Smooth muscle cell of the pulmonary artery (primary cell): ENCODE measurements at places on chromosomes 12 and 14. TPM values are rescaled to one million over a fixed set of nuclear protein-coding genes. Genes with fewer than 3 reads are reported as not detected.

Gene HHIPL1
- 15.0 and 24.1 TPM in 2 replicates for total RNA-seq

Gene RILPL2
- total RNA-seq, result 4.6 and 7.9 TPM in 2 replicates

Gene RPL10L
- not detected in 2 replicates for total RNA-seq

Gene NT5DC3
- total RNA-seq, result 8.3 and 12.8 TPM in 2 replicates

Gene AKT1
- 239 and 285 TPM in 2 replicates for total RNA-seq

Gene CLEC1B
- not detected in 2 replicates for total RNA-seq

Gene KRT75
- not detected in 2 replicates for total RNA-seq

Gene GLT1D1
- total RNA-seq, result under 0.01 TPM in 1 of 2 replicates, not detected in the other

Gene ARMH4
- total RNA-seq, result 9.1 and 9.6 TPM in 2 replicates

Gene SERPINA4
- total RNA-seq, result not detected in 2 replicates

Gene PNN
- 11.5 and 13.5 TPM in 2 replicates for total RNA-seq

Gene SMIM41
- total RNA-seq, result 0.07 and 0.10 TPM in 2 replicates

Gene RPS6KA5
- 1.4 and 1.6 TPM in 2 replicates for total RNA-seq

Gene PTPN21
- 16.4 and 16.6 TPM in 2 replicates for total RNA-seq

Gene CLEC4D
- total RNA-seq, result not detected in 2 replicates

Gene SCN8A
- total RNA-seq, result 19.2 and 33.1 TPM in 2 replicates

Gene RNASE7
- not detected in 2 replicates for total RNA-seq

Gene IGF1
- 0.39 TPM in 1 of 2 replicates, not detected in the other for total RNA-seq

Gene PAN2
- total RNA-seq, result 27.6 and 30.9 TPM in 2 replicates

Gene ADGRD1
- 1.4 and 3.1 TPM in 2 replicates for total RNA-seq

Gene JAG2
- total RNA-seq, result 1.3 and 4.0 TPM in 2 replicates

Gene ZCCHC8
- total RNA-seq, result 11.6 and 11.9 TPM in 2 replicates

Gene SMARCC2
- total RNA-seq, result 55.4 and 57.7 TPM in 2 replicates

Gene RGS6
- not detected in 2 replicates for total RNA-seq

Gene OR6C76
- not detected in 2 replicates for total RNA-seq

Gene DPY19L2
- 3.8 and 5.2 TPM in 2 replicates for total RNA-seq

Gene LTBP2
- 517 and 605 TPM in 2 replicates for total RNA-seq

Gene CLEC2D
- total RNA-seq, result 1.4 and 1.8 TPM in 2 replicates

Gene FLVCR2
- 0.69 and 3.1 TPM in 2 replicates for total RNA-seq

Gene CLEC7A
- total RNA-seq, result not detected in 2 replicates

Gene CMA1
- total RNA-seq, result not detected in 2 replicates

Gene AKAP5
- 0.20 and 0.56 TPM in 2 replicates for total RNA-seq

Gene APOF
- not detected in 2 replicates for total RNA-seq

Gene HAL
- total RNA-seq, result 1.2 TPM in 1 of 2 replicates, not detected in the other

Gene SPTB
- 0.13 TPM in 1 of 2 replicates, not detected in the other for total RNA-seq

Gene PCBP2
- 410 and 411 TPM in 2 replicates for total RNA-seq

Gene IKBIP
- 69.8 and 69.9 TPM in 2 replicates for total RNA-seq

Gene GDF3
- total RNA-seq, result not detected in 2 replicates

Gene KRT8
- total RNA-seq, result 9.3 and 32.5 TPM in 2 replicates

Gene GDF11
- 12.2 and 15.3 TPM in 2 replicates for total RNA-seq

Gene TSPAN11
- total RNA-seq, result 0.07 and 0.13 TPM in 2 replicates

Gene RFLNA
- total RNA-seq, result 5.7 and 14.8 TPM in 2 replicates

Gene CKB
- total RNA-seq, result 16.1 and 27.5 TPM in 2 replicates

Gene ACYP1
- total RNA-seq, result 4.7 and 5.8 TPM in 2 replicates

Gene SLCO1B1
- not detected in 2 replicates for total RNA-seq

Gene TSPAN19
- total RNA-seq, result not detected in 2 replicates

Gene DNAH10
- 0.13 and 0.46 TPM in 2 replicates for total RNA-seq

Gene C12orf54
- not detected in 2 replicates for total RNA-seq

Gene LRIG3
- 24.5 and 29.3 TPM in 2 replicates for total RNA-seq

Gene MAP1LC3B2
- total RNA-seq, result 0.52 and 0.89 TPM in 2 replicates

Gene FAIM2
- 3.7 and 8.3 TPM in 2 replicates for total RNA-seq

Gene PLEKHG7
- not detected in 2 replicates for total RNA-seq

Gene FOXN4
- total RNA-seq, result not detected in 2 replicates

Gene KRT6C
- total RNA-seq, result 0.07 TPM in 1 of 2 replicates, not detected in the other

Gene SLC6A15
- 0.33 and 3.6 TPM in 2 replicates for total RNA-seq

Gene BICD1
- total RNA-seq, result 21.4 and 23.7 TPM in 2 replicates
